ENCODE measurements at places on chromosomes 2 and 18.

DNA sequence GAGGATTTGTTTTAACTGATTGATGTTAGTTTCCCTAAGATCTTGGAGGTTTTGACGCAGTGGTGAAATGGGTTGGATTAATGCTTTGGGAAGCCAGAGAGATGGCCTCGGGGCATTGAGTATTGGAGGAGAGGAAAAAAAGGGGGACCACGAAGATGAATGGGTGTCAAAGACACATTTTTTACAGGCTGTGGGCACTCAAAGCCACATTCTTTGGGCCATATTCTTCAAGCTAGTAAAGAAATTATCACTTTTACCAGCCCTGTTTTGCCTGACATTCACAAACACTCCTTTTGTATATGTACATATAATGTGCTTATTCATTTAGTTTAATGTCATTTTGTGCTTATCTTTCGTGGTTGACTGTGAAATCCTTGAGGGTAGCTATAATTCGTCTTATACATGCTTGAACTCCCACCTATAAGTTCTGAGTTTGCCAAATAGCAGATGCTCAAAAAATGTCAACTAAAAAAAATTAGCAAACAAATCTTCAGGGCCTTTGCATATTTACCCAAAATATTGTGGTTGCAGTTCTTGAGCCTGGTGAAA is 146.3 kb downstream of the ARL6IP6 start:
- no peak for DNase-seq

DNA sequence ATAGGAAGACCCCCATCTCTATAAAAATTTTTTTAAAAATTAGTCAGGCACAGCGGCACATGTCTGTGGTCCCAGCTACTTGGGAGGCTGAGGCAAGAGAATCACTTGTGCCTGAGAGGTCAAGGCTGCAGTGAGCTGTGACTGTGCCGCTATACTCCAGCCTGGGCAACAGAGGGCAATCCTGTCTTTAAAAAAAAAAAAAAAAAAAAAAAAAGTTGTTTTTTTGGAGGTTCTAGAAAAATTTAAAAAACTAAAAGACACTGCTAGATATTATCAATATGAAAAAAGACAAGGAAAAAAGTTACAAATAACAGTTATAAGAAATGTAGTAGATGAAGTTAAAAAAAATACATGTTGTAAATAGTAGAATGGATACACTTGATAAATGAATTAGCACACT is 56.1 kb upstream of the C2orf15 start:
- DNase-seq, result no peak

DNA sequence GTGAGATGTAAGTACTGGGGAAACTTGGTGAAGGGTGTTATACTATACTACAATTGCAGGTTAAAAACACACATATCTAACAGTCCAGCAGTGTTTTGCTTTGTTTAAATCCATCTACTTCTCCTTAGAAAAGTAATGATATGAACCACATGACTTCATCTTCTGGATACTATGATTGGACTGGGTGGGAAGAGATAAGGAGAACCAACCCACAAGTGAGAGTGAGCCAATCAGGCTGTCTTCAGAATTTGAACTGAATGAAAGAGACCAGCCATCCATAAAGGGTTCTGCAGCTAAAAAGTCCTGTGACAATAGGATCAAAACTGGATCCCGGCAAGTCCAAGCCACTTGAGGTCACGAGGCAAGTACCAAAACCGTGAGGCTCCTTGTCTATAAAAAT is 46.6 kb downstream of the KANSL3 start:
- DNase-seq, result no peak

DNA sequence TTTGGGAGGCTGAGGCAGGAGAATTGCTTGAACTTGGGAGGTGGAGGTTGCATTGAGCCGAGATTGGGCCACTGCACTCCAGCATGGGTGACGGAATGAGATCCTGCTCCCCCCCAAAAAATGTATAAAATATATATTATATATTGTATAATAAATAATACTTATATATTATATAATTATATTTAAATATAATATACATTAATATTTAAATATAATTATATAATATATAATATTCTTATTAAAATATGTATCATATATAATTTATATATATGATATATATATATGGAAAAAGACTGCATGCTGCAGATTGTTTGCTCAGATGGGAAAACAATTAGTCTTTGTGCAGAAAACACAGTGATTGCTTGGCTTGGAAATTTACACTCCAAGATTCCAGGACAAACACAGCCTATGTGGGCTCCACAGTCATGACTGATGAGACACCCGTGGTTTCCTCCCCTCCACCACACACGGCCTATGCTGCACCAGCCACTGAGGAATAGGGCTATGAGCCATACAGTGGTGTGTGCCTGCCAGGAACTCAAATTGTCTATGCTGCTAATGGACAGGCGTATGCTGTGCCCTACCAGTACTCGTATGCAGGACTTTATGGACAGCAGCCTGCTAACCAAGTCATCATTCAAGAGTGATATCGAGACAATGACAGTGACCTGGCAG is 30.0 kb downstream of the PMAIP1 start:
- no peak for DNase-seq

- no peak for DNase-seq
These were observed 67.1 kb downstream of the BAZ2B start for GRCh38 chr2:159549234-159549633.

DNA sequence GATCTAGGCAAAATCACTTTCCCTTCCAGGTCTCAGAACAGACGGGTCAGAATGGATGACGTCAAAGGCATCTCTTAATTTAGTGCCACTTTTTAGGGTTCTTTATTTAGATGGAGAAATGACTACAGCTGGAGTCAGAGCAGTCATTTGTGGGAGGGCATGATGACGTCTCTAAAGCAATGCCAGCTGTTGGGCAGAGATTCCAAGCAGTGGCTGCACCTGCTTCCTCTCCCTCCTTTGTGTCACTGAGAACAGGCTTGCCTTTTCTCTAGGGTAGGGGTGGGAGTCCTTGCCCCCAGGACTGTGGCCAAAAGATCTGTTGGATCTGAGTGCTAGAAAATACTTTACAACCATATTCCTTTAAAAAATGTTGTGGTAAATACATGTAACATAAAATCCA is 28.7 kb upstream of the SKOR2 start:
- DNase-seq, result no peak

- DNase-seq, result no peak
These were observed 236.8 kb downstream of the CAMKMT start for GRCh38 chr2:44598330-44599119.

GRCh38 chr2:144511937-144512336 is 8.0 kb downstream of the ZEB2 start:
- no peak for DNase-seq

- no peak for DNase-seq
These were observed 44.2 kb downstream of the DPYSL5 start for GRCh38 chr2:26892133-26892532.

- no peak for DNase-seq
These were observed 38.0 kb downstream of the TSHZ1 start for GRCh38 chr18:75248426-75249174.

DNA sequence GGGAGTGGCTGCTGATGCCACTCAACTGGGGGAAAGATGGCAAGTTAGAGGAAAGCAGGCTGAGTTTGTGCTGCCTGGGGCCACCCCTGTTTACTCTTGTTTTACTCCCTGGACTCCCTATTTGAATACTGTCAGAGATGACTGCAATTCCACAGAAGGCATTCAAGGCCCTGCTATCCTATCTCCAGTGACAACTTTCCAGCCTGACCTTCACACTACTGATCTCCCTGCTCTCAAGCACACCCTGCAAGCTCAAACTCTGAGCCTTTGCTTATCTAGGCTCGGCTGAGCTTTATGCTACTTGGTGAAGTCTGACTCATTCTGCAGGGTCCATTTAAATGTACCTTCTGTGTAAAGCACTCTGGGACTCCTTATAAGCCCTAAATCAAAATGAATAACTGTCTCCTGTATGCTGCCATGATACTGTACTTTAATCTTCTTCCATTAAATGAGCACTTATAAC is 39.3 kb upstream of the DSG1 start:
- DNase-seq, result no peak

DNA sequence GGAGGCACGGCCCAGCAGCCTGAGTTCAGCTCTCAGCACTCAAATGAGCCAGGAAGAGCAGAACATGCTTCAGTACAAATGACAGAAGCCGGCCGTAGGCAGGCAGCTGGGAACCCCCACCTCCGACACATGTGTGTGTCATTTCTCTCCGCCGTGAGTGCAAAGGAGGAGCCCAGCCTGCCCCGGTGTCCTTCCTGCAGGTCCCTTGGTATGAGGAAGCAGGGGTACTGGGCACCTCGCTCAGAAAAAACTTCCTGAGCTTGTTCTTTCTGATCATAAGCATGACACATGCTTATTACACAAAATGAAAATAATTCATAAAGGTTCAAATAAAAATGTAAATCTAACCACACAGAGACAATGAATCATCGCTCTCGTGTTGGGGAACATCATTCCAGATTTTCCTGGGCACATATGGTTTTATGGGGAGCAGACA is 35.3 kb downstream of the KCNF1 start:
- DNase-seq, result no peak

- no peak for DNase-seq
These were observed 50.1 kb downstream of the CDH19 start for GRCh38 chr18:66553824-66554223.

GRCh38 chr2:208040199-208041171 is 15.2 kb upstream of the PLEKHM3 start:
- peak; percentile 44 for DNase-seq

DNA sequence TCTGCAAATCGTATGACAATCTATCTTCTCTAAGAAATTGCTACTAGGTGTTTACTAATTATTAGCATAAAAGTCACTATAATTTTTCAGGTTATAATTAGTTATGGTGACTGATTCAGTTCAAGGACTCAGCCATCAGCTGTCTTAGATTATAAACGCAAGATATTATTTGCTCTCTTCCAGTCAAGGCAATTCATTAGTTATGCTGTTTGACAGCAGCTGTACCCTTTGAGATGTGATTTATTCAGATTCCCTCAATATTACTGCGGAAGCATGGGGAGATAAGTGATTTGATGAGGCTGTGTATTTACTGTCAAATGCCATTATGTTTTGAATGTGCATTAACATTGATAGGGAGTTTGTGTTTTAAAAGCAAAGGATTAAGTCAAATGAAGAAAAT is 558.9 kb upstream of the FSIP2 start:
- DNase-seq, result no peak

GRCh38 chr2:150191349-150191748 is 296.1 kb downstream of the RND3 start:
- no peak for DNase-seq

GRCh38 chr2:33448220-33448899 is 28.1 kb upstream of the RASGRP3 start:
- DNase-seq, result no peak

GRCh38 chr2:206031950-206032567 is 53.9 kb downstream of the INO80D start:
- no peak for DNase-seq

DNA sequence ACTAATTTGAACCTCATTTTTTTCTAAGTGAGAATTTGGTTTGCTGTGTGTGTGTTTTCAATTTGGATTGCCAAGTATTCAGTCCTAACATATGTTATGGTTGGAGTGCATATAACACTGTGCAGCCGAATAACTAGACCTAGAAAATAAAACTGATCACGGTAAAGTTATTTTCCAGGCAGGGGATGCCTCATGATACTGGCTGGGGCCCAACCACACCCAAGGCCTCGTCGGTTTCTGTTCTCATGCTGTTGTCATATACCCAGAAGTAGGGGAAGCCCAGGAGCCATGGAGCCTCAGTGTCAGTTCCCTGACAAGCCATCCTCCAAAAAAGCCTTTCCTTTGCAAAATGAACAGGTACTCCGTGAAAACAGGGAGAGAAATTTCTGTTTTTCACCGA is 160.2 kb downstream of the GBX2 start:
- DNase-seq, result no peak

- DNase-seq, result no peak
These were observed 12.5 kb downstream of the ITM2C start for GRCh38 chr2:230877116-230877758.

DNA sequence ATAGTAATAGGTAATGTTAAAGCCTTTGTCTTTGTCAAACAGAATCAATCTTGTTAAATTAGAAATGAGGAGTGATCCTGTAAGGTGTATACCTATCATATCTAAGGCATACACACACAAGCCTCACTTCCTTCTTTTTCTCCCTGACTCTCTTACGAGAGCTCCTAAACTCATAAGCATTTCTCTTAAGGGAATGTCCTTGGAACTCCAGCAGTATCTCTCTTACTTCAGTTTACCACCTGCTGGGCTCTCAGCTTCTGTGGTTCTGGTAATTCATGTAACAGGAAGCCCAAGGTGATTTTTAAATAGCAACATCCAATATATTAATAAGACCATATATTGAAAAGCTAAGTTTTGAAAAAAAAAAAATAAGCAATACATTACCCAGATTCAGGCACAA is 85.9 kb downstream of the UBE2E3 start:
- DNase-seq, result no peak

DNA sequence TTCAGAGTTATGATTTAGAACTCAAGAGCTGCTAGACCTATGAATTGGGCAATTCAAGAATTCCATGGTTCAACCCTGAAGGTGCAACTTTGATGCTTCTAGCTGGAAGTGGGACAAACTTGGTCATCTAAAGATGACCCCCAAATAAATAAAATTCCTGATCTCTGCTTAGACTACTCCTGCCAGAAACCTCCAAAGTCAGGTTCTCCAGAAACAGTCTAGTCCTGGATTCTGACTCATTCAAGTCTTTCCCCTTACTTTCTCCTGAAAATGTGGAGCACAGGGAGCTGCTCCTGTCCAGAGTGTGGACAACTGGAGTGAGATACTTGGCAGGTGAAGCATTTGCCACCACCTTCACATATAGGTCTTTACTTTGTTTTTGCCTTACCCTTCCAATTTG is 557.7 kb upstream of the TNP1 start:
- DNase-seq, result no peak

DNA sequence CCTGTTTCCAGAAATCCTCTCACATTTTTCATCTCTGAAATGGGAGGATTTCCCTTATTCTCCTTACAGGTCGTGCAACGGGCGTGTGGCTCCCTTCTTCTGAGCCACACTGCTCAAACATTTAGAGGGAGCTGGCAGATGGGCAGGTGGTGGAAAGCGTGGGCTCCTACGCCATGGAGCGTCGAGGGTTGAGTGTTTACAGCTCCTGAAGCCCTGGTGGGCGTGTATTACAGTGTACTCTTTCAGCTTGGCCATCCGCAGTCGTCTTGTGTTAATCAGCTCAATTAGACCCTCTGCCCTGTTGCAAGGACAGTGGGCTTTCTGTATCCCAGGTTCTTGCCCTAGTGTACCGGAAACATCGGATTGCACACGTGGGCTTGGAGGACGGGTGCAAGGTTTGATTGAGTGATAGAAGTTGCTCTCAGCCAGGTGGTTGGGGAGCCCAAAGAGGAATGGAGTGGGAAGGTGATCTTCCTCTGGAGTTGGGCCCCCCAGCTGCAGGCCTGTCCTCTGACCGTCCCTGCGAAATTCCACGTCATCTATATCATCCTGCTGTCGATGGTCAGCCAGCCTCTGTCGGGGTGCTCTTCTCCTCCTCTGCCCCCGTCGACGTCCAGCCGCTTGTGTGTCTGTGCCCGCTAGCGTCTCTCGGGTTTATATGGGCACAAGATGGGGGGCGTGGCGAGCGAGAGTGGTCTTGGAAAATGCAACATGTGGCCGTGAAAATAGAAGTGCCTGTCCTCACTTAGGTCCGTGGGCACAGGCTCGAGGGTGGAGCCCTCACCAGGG is 120.3 kb upstream of the DSEL start:
- DNase-seq, result no peak

GRCh38 chr2:197708331-197708730 is 3.2 kb downstream of the MARS2 start:
- DNase-seq, result no peak
